Neural progenitor cell (in vitro differentiated cells): ENCODE measurements at places on chromosomes 3 and 15. TPM values are rescaled to one million over a fixed set of nuclear protein-coding genes. Genes with fewer than 3 reads are reported as not detected.

Gene DUOXA1
- not detected in 2 replicates for total RNA-seq

Gene PLA2G4F
- total RNA-seq, result not detected in 2 replicates

Gene TTLL13
- 0.19 TPM in 1 of 2 replicates, not detected in the other for total RNA-seq

Gene CHL1
- 0.49 and 0.59 TPM in 2 replicates for total RNA-seq

Gene TGM5
- not detected in 2 replicates for total RNA-seq

Gene STARD9
- 11.9 and 17.0 TPM in 2 replicates for total RNA-seq

Gene QARS1
- 240 and 347 TPM in 2 replicates for total RNA-seq

Gene FEZF2
- 7.6 and 9.1 TPM in 2 replicates for total RNA-seq

Gene ANKRD34C
- not detected in 2 replicates for total RNA-seq

Gene RFC4
- 127 and 187 TPM in 2 replicates for total RNA-seq

Gene LRRK1
- total RNA-seq, result 0.43 TPM in 1 of 2 replicates, not detected in the other

Gene FOXB1
- total RNA-seq, result 7.3 and 9.6 TPM in 2 replicates

Gene TMEM212
- not detected in 2 replicates for total RNA-seq

Gene NPAP1
- total RNA-seq, result 0.06 TPM in 1 of 2 replicates, not detected in the other
